ENCODE measurements at places on chromosomes 1 and 21. TPM values are rescaled to one million over a fixed set of nuclear protein-coding genes. Genes with fewer than 3 reads are reported as not detected.

Gene ZNF593OS
- total RNA-seq, result not detected

DNA sequence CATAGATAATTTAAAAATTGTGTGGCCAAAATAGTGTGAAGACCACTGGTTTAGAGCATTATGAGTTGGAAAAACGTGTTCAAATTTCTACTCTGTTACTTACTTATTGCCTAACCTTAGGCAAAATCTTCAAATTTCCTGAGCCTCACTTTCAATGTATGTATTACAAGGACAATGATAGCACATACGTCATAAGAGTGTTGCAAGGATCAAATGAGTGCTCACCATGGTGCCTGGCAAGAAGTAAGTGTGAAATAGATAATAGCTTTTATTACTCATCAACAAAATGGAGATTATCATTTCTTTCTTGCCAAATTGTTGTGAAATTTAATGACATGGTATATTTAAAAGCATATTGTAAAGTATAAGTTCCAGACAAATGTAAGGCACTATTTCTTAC, 57.2 kb downstream of the FH start:
- DNase-seq, result no peak

GRCh38 chr1:227379555-227379892, 61.2 kb upstream of the CDC42BPA start:
- DNase-seq, result no peak

- DNase-seq, result no peak
Measured at GRCh38 chr1:235246022-235246948, 81.7 kb downstream of the ARID4B start.

GRCh38 chr21:15332572-15332971, 267.8 kb upstream of the NRIP1 start:
- no peak for DNase-seq

- no peak for DNase-seq
Measured at GRCh38 chr1:119367432-119368124, 1.0 kb upstream of the HAO2 start.

DNA sequence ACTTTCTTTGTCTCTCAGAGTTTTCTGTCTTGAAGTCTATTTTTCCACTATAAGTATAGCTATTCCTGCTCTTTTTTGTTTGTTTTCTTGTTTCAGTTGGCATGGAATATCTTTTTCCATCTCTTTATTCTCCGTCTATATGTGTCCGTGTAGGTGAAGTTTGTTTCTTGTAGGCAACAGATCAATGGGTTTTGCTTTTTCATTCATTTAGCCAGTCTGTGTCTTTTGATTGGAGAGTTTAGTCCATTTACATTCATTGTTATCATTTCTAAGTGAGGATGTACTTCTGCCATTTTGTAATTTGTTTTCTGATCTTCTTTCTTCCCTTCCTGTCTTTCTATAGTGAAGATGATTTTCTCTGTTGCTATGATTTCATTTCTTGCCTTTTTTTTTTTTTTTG, 132.5 kb upstream of the GPR52 start:
- no peak for DNase-seq

GRCh38 chr1:41898191-41898713, 20.5 kb downstream of the HIVEP3 start:
- DNase-seq, result no peak

DNA sequence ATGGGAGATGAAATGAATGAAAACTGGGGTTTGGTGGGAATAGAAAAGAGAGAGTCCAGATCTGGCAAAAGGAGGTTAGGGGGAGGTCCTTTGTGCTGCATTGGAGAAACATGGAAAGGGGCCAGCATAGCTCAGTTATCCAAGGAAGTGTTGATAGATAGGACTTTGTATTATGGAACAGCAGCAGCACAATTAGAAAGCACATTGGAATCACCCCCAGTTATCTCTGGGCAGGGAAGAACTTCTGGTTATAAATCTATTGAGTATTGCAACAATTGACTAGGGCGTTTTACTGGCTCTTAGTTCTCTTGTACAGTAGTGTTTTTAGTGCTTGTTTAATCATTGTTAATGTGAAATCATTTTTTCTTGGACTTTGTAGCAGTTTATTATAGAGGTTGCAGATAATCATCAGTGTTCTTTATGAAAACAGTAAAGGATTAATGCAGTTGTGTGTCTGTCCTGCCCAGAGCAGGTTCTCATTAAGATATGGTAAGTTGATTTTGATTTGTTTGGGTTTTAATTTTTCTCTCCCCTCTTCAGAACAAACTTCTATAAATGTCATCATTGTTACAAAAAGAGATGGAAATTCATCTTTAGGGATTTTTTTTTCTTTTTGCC, 76.6 kb downstream of the NR5A2 start:
- no peak for DNase-seq

Measured in breast epithelium (tissue), 4 donors.